SW480 (cell line): ENCODE measurements at places on chromosomes 4 and X.

DNA sequence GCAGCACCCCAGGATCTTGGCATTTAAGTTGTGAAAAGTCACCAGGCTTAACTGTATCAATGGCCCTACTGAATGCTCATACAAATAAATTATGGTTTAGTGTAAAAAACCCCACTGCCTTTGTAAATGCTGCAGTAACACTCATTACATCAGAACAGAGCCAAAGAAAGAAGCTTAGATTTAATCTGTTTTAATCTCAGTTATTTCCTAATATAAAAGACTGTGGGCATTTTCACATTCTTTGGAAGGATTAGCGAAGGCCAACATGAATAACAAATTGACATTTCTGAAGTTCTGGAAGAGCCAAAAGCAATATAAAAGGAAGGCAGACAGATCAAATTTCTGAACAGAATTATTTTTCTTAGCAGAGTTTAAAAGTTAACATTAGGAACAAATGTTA, 140.0 kb upstream of the HCCS start:
- DNase-seq, result no peak

DNA sequence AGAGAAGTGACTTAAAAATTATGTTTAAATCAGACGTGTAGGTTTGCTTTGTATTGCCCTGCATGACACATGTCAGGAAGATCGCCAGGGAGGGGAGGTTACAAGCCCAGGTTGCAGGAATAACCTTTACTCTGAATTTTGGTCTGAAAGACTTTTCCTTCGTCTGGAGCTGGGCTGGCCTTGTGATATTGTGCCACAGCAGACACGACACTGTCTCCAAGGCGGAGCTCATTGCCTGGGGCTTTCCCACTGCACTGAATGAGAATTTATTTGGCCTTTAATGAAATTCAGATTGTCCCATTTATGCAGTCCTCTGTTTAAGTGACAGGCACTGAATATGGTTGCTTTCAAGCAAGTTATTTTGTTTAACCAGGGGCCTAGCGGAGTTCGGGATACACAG, 45.1 kb downstream of the RHOH start:
- no peak for DNase-seq

DNA sequence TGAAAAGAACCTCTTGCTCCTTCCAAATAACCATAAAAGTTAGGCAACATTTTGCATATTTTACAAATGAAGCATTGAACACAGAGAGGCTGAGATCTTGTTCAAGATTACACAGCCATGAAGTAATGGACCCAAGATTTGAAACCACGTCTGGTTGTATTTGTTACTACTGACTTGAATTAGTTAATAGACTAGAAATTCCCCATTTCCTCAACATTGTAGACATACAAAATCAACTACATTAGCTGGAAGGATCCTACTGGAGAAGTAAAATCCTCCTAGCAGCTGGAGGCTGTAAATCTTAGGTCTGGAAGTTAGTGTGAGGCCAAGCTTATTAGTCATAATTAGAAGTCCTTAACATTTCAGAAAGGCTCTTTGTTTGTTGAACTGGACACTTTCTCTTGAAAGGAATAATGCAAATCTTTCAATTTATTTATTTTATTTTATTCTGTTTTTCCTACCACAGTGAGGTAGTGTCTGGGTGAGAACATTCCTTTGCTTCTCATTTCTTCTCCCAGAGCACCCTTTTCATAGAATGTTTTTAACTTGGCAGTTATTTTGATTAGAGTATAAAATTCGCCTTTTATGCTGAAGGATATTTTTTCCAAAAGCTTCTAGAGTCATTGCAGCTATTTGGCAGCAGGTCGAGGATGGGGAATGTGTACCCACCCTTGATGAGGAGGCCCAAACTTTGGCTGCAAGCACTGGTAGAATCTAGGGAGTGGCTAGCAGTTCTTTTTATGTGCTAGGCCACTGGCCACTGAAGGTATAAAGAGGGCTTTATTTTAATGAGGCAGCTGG, 62.0 kb upstream of the CLNK start:
- DNase-seq, result no peak

DNA sequence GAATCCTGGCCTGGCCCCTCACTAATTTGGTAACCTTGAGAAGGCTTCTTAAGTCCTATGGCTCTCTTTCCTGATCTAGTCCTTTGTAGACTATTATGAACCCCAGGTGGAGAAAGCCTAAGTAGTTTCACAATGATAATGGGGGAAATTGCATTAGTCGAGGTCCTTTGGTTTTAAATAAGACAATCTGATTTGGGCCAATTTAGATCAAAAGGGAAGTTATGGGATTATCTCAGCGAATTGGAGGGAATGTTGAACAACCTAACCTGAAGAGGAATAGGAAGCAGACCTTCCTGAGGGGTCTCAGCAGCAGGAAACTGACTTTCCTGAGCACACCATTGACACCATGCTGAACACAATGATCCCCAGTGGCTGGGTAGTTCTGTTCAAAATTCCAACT, 331.5 kb downstream of the PRDM5 start:
- no peak for DNase-seq

- no peak for DNase-seq
Observed at GRCh38 chrX:155086961-155087735, 15.8 kb downstream of the BRCC3 start.

GRCh38 chr4:7043284-7044136, at the start of gene TADA2B:
TADA2B (plus strand) TSS chr4:7043372; CDS start chr4:7043580, 208 bp downstream.
- peak; percentile 42 for DNase-seq

- no peak for DNase-seq
Observed at GRCh38 chr4:174696657-174697056, 132.4 kb downstream of the GLRA3 start.

DNA sequence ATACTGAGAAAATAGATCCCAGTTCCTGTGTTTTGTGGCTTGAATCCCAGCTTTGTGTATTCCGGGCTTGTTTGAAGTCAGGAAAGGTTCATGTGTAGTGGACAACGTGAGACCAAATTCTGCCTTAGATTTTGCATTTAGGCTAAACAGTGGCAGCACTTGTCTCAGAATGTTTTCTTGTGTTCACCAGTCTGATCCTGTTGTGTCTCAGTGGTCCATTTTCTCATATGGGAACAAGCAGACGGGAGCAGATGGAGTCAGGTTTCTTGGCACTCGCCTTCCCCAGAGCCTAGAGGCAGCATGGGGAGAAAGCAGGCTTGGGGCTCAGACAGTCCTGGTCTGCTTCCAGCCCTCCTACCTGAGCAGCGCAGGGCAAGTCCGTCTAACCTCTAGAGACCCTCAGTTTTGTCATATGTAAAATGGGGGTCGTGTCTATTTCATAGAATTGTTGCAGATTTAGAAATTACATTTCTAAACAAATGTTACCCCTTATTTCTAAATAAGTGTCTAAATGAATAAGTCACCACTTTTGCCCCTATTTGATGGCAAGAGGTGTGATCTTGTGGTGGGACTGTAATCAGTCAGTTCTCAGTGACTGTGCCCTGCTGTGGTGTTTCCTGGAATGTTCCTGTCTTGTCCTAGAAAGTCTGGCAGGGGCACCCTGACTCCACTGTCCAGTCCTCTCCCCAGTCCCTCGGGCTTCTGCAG, 28.3 kb upstream of the MSANTD1 start:
- no peak for DNase-seq

GRCh38 chr4:184066584-184067300, 150.9 kb downstream of the ENPP6 start:
- no peak for DNase-seq
